ENCODE measurements at places on chromosomes 3 and 15.

DNA sequence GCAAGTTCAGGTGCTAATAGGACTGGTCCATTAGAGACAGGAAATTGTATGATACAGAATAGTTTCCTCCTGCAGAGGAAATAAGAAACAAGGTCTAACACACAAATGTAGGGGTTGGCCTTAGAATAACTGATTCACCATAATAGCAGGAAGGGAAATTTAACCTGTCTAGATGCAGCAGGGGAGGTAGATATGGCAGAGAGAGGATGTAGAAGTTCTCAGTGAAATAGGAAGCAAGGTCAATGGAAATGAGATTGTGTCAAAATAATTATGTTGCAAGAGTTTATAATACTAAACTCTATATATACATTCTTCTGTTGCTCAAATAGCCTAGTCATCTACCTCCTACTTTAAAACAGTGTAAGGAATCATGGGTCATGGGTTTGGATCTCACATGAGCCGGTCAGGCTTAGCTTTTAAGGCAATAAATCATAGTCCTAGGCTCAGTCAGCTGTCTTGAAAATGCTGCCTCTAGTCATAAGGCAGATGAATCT is 17.0 kb downstream of the BCL2A1 start:
- DNase-seq, result no peak

DNA sequence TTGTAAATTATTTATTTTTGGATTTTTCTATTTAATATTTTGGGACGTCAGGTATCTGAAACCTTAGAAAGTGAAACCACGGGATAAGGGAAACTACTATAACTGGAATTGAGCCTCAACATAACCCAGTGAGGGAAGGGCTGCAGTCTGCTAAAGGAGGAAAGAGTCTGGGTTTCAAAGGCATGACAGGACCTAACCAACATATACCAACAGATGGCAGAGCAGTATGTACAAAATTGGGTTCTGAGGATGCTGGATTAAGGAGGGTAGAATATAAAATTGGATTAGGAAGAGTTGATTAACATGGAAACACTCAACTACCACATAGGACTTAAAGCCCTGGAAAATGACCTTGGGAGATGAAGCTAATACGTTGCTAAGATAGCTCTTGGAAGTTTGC is 603.5 kb downstream of the MECOM start:
- DNase-seq, result no peak

- DNase-seq, result no peak
These were observed 7.0 kb upstream of the PPCDC start for GRCh38 chr15:75016431-75016830.

DNA sequence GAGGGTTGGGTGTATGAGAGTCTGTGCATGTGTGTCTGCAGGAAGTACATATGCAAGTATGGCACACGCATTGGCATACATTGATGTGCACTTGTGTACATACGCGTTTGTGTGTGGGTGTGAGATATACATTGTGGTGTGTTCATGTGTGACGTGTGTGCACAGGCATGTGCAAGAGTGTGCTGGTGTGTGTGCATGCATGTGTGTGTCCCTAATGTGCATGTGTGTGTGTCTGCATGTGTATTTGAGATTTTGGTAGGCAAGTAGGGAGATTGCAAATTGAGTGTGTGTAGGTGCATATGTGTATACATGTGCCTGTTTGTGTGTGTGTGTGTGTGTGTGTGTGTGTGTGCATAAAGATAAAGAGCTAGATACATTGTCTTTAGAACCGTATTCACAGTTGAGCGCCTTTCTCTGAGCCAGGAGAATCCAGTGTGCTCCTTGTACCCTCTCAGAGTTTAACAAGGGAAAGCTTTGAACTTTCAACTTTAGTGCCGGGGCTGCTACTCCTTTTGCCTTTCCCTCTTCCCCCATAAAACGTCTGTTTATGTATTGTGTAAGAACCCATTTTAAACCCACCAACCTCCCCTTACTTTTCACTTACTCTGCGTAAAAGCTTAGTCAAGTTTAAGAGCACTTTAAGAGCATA is 152.4 kb upstream of the CHL1 start:
- DNase-seq, result no peak

DNA sequence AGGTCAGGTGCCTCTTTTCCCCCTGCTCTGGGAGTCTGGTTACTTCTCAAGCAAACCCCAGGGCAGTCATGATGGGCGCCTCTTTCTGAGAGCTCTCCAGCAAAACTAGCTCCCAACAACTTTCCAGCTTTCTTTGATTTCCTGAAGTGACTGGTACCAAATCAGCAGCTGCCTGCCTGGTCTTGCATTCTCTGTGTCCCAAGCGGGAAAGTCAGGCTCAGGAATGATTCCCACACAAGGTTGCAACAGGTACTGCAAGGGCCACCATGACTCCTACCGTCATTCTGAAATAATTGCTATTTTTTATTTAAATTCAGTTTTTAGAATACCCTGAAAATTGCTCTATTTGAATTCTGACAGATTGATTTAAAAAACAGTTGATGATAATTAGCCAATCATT is 658.7 kb downstream of the SQOR start:
- no peak for DNase-seq

Measured in NCI-H2171 treated with DMSO at 0.1 percent for 48 hours (cell line).